ENCODE measurements at places on chromosomes 16 and 17. TPM values are rescaled to one million over a fixed set of nuclear protein-coding genes. Genes with fewer than 3 reads are reported as not detected.

FTO gene
- 47.1 TPM for total RNA-seq

ABCA8 gene
- total RNA-seq, result 4.7 TPM

PPY gene
- total RNA-seq, result 65.9 TPM

TBX6 gene
- 1.6 TPM for total RNA-seq

SMIM36 gene
- not detected for total RNA-seq

HP gene
- total RNA-seq, result not detected

MEOX1 gene
- total RNA-seq, result 17.2 TPM

HS3ST2 gene
- total RNA-seq, result 0.12 TPM

DNA sequence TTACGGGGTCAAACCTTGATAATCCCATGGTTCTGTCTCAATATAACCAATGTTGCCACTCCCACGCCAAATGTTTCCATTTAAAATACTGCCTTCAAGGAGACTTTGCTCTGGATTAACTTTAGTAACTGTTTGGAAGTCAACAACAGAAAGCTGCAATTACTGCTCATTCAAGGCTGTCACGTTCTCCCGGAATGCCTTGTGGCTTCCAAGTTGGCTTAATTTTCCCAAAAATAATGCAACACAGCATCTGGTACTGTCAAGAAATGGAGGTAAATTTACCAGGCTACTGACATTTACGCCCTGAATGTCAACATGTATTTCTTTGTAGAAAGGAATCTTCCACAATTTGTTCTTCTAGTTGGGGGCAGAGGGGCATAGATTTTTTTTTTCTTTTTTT, 38.2 kb downstream of the GPRC5B start:
- no peak for DNase-seq

DNA sequence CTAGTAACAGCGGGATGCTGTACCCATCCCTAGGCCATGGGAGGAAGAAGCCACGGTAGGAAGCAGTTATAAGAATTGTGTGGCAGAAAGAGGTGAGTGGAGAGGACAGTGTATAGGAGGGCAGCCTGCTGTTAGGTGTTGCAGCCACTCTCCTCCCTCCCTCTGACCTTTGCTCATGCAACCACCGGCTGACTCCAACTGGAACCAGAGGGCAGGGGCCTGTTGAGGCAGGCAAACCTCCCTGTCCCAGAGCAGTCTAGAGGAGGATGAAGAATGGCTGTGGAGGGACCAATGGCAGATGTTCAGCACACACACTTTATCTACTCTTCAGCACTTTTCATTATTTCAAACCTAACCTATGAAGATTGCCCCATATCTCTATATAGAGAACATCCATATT, 2.2 kb downstream of the TXNL4B start:
- DNase-seq, result no peak

- DNase-seq, result no peak
These were observed 23.9 kb downstream of the SLC39A11 start for GRCh38 chr17:73068322-73069153.

DNA sequence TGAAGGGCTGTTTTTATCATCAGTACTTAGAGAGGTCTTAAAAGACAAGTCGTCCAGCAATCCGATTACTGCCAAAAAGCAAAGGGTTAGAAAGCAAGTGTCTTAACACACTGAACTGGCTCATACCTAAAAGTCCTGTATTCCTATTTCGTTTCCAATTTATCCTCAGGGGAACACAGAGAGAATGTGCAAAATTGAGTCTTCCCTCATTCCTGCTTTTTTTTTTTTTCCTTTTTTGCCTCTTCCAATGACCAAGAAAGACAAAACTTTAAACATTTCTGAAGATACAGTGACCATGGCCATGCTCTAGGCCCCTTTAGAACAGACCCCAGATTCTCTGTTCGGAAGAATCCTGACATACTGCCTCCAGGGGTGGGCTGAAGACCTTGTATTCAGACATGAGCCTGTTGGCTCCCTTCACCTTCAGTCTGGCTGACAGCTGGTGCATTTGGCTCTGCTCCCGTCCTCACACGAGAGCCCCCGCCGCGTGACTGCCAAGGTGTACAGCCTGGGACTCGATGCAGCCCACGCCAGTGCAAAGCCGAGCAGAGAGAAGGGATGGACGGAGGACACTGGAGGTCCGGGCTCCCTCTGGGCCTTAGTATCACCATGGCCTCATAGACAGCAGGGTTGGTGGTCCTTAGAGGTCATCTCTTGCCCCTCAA, 47.0 kb downstream of the COTL1 start:
- DNase-seq, result no peak

- no peak for DNase-seq
These were observed 38.7 kb upstream of the DHX8 start for GRCh38 chr17:43445009-43445589.

DNA sequence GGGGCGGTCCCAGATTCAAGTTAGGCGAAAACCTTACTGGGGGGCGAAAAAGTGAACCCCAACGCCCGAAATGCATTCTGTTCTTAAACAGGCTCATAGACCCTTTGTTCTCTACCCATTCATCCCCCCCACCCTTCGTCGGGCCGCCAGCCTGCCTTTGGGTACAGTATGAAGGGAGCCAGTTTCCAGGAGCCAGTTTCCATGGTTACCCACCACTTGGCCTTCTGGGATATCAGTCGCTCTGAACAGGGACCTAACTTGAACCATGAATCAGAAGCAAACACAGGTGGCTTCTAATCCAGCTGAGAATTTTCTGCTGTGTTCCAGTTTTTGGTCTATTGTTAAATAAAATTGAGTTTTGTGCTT, 532 bp downstream of the DHX40 start:
- DNase-seq, result no peak

- no peak for DNase-seq
These were observed 30.5 kb downstream of the CNGB1 start for GRCh38 chr16:57940382-57940966.

DNA sequence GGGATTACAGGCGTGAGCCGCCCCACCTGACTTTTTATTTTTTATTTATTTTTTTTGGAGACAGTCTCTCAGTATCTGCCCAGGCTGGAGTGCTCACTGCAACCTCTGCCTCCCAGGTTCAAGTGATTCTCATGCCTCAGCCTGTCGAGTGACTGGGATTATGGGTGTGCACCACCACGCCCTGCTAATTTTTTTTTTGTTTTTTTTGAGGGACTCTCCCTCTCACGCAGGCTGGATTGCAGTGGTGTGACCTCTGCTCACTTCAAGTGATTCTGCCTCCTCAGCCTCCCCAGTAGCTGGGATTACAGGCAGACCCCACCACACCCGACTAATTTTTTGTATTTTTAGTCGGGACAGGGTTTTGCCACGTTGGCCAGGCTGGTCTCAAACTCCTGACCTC, 7.7 kb downstream of the ZNF207 start:
- DNase-seq, result no peak

DNA sequence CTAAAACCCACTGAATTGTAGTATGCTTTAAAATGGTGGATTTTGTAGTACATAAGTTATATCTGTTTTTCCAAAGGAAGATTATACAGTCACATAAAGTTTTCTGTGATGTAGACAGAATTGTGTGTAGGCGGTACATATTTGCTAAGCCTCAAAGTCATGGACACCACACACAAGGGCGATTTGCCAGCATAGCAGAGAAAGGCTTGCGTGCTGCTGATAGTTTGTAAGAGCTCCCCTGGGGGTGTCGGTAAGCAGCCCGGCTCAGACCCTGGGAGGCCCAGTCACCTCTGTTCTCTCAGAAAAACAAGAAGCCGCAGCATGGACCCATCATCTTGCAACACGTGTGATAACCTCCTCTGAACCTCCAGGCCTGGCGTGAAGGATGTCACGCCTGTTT, 38.3 kb upstream of the AKTIP start:
- DNase-seq, result no peak

Data from type B pancreatic cell (in vitro differentiated cells).